ENCODE measurements at places on chromosomes 12 and 14.

DNA sequence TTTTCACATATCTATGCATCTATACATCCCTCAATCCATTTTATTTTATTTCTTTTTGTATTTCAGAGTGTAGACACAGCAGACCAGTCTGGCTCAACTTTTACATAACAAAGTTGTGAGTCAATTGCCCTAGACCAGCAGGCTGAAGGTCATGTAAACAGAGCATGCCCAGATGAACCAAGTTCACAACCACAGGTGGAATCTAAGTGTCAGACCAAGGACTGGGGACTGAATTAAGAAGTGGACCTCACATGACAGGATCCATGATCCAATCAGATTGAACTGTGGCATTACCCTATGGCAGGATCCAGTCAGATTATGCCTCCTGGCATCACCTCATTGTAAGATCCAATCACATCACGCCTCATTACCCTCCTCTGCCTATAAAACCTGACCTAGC, 455.8 kb downstream of the SOX5 start:
- no peak for DNase-seq

GRCh38 chr14:51811706-51812105, 48.7 kb upstream of the GNG2 start:
- DNase-seq: no peak

- DNase-seq: peak; percentile 52
Measured at GRCh38 chr14:92456215-92457015, 57.2 kb upstream of the RIN3 start.

DNA sequence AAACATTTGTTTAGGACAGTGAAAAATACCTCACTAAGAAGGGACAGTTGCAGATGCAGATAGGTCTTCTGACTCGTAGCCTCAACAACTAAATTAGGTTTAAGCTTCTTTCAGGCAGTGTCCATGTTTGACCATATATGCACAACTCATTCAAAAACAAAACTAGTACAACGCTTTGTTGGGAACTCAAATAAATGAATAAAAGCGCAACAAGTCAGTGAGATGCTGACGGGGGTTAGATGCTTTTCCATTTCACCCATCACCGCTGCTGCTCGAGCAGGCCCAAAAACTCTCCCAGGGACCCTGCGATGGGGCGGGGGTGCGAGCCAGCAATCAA, 633 bp downstream of the RPAP3 start:
- DNase-seq: no peak

DNA sequence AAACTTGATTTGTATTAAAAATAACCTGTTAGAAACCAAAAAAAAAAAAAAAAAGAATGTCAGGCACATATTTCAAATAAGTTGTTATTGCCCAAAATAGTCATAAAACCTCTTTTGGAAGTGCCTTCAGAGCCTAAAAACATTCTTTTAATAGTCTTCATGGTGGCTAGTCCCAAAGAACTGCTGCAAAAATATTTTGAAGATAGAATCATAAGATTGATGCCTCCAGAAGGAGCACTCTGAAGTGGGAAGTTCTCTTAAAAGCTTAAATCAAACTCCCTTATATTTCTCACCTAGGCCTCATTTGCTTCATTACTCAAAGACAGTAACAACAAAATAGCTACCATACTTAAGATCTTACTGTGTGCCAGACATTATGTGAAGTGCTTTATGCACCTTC, 27.2 kb upstream of the NT5DC3 start:
- DNase-seq: no peak

DNA sequence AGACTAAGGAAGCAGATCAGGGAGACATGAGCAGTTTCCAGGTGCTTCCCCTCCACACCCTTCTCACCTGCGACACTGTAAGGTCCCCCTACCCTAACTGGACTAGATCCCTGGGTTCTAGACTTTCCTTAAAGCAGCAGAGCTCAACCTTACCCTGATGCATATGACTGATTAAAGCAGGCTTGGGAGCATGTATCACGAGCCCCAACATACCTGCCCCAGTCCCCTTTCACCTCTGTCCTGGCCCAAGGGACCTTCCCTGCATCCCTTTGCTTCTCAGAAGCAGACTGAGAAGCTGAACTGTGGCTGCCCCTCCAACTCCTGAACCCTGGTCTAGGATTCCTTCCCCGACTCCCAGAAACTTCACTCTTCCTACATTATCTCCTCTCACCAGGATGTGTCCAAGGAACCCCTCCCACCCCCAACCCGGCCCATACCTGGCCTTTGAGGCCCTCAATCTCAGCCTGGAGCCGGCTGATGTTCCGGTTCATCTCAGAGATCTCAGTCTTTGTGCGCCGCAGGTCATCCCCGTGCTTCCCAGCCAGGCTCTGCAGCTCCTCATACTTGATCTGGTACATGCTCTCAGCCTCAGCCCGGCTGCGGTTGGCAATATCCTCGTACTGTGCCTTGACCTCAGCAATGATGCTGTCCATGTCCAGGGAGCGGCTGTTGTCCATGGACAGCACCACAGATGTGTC, 5.4 kb downstream of the KRT8 start:
- DNase-seq: no peak

GRCh38 chr12:114440270-114441038, 34.5 kb upstream of the TBX5 start:
- no peak for DNase-seq

- DNase-seq: peak; percentile 55
Measured at GRCh38 chr14:55332654-55333570, 61.7 kb downstream of the FBXO34 start.

- DNase-seq: no peak
Measured at GRCh38 chr12:30896461-30896860, 30.1 kb upstream of the TSPAN11 start.

DNA sequence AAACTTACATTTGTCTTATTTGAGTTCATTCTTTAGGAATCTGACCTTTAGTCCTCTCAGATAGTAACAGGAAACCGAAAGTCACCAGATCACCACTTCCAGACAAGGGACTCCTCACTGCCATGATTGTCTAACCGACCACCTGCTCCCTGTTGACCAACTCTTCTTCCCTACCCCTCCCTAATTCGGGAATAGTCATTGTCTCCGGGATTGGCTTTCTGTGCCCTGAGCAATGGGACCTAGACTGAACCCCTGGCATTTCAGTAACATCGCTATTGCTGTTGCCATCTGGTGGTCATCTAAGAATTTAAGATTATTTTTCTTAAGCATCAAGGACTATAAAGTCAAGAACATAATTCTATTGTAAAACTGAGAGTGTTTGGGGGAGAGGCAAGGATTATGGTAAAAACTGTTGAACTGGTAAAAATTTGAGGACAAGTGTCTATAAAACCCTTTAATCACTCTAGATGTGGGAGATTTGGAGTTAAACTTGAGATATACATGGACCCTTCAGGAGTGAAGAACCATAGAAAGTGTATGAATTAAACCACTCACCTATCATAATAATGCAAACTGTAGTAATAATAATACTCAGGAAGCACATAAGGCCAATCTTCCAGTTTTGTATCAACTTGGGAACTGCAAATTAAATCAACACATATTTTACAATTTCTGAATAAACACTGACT, 6.3 kb downstream of the CLEC2A start:
- peak; percentile 54 for DNase-seq

DNA sequence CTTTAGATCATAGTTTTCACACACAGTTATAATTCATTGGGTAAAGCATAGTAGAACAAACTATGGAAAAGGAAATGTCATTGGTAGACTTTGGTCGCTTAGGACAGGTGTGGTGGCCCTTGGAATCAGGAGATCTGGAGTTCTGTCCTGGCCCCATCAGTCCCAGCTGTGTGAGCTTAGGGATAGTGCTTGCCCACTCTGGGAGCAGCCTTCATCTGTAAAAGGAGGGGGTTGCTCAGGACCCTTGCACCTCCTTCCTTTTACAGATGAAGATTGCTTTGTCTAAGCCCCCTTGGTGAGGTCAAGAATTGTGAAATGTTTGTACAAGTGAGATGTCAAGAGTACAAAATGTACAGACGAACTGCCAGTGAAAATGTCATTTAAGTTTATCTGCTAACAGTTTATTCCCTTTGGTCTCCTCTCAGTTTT, 93.2 kb downstream of the BORCS5 start:
- no peak for DNase-seq

GRCh38 chr12:52517005-52517835, 3.0 kb downstream of the KRT5 start:
- DNase-seq: no peak

- no peak for DNase-seq
Measured at GRCh38 chr12:51837286-51837685, 11.2 kb downstream of the FIGNL2 start.

- DNase-seq: no peak
Measured at GRCh38 chr12:114655934-114656749, 27.8 kb downstream of the TBX3 start.

GRCh38 chr14:97602438-97603117, 805.4 kb downstream of the VRK1 start:
- peak; percentile 82 for DNase-seq

GRCh38 chr12:51020448-51021182, 5.6 kb downstream of the SLC11A2 start:
- no peak for DNase-seq

GRCh38 chr12:28202374-28203130, 12.3 kb downstream of the CCDC91 start:
- no peak for DNase-seq

DNA sequence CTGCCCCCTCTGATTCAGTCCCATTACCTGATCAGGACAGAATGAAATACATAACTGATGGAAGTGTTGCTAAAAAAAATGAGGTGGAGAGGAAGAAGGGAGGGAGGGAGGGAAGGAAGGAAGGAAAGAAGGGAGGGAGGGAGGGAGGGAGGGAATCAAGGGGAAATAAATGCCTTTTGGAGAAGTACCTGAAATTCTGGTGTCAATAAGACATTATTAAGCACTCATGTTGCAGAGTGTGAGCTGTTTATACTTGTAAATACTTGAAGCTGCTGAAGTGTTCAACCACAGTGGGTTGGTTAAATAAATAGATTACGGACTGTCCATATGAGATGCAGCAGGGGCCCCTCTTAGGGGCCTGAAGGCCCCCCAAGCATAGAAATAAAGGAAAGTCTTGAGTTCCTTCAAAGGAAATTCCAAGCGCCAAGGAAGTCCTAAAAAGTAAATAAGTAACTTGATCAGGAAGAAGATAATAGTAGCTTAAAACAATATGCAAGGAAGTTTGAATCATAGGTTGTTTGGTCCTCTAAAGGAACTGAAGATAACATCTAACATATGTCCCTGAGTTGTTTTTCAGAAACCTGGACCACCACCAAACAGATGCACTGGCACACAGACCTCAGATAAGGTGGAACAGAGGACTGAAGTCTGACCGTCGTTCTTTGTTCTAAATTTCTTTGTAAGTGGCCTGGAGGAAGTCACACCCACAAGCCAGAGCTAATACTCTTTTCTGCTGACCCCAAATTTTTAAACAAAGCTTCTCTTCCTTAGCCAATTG, 110.8 kb downstream of the SEC23A start:
- DNase-seq: no peak

DNA sequence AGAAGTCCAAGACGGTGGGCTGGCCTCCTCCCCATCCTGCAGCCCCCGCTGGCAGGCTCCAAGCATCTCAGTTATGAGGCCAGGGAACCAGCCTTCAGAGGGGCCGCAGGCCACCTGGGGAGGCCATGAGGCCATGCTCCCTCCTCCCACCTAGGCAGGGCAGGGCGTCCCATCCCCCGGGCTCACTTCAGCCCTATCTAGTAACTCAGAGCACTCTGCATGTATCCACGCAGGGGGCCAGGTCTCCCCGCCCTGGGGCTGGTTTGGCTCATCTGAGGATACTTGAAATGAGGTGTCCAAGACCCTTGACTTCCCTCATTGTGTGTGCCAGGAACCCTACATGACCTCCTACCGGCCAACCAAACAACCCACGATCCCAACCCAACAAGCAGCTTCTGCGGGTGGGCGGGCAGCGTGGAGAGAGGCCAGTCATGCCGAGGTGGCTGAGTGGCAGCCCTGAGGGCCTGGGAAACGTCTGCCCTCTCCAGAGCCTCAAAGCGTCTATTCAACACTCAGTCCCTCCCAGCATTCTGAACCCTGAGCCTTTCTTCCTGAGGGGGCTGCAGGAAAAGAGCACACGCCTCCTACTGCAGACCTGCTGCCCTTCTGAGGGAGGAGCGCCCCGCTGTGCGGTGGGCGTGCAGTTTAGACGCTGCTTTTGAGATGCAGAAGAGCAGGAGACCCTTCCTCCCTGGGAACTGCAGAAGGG, 16.8 kb downstream of the ISCA2 start:
- no peak for DNase-seq

- DNase-seq: no peak
Measured at GRCh38 chr12:49702009-49702408, 5.2 kb downstream of the FMNL3 start.
